ENCODE measurements at places on chromosomes 16 and 17. TPM values are rescaled to one million over a fixed set of nuclear protein-coding genes. Genes with fewer than 3 reads are reported as not detected.

DNA sequence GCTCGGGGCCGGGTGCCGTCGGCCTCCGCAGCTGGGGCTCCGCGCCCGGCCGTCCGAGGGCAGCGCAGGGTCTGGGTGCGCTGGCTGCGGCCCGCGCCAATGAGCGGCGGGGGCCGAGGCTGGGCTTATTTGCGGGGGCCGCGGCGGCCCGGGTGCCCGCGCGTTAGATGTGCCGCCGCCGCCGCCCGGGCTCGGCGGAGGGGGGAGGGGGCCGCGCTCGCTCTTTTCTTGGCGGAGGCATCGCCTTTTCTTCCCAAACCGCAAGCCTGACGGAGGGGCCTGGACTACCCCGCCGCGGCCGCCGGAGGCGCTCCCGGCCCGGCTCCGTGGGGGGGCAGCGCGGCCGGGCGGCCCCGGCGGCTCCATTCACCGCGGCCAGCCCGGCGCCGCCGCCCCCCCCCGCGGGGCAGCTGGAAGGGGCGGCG lies at the start of gene NOTUM:
TSS of gene NOTUM (minus strand) at position 101 of the 425 bp plus-strand sequence. CDS start 278 bp downstream, outside the sequence.
- DNase-seq = no peak

DNA sequence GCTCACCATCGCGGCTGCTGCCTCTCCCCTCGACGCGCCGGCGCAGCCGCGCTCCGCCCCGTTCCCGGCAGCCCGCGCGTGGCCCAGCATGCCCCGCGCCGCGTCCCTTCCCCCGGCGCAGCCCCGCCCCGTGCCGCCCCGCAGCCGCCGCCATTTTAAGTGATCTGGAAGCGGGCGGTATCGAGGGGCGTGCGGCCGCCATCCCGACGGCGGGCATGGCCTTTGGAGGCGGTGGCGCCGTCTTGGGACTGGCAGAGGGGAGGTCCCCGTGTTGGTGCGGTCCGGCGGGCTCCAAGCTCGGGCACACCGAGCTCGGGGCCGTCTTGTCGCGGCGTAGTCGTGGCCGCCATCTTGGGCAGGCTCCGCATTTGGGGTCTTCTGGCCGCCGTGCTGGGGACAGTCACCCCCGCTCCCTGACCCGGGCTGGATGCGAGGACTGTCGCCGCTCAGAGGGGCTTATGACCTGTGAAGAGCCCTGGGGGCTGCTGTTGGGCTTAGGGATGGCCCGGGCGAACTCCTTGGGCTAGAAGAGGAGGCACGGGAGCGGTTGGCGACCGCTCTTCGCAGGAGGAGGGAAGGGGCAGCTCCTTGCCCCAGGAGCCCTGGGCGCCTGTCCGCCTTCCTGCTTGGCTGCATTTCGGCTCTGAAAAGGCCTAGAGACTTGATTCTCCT lies at the start of gene ELOB:
TSS of gene ELOB (minus strand) at position 50 of the 672 bp plus-strand sequence. CDS start at position 9, 41 bp downstream.
- peak; percentile 93 for DNase-seq

- DNase-seq = no peak
Observed at GRCh38 chr17:66580956-66581391, 253.9 kb upstream of the CACNG5 start.

PDILT gene
- polyA plus RNA-seq = not detected

C16orf86 gene
- polyA plus RNA-seq = 5.1 TPM

CTF1 gene
- not detected for polyA plus RNA-seq

GRCh38 chr16:67040906-67041305 lies 12.0 kb downstream of the CBFB start:
- no peak for DNase-seq

DNA sequence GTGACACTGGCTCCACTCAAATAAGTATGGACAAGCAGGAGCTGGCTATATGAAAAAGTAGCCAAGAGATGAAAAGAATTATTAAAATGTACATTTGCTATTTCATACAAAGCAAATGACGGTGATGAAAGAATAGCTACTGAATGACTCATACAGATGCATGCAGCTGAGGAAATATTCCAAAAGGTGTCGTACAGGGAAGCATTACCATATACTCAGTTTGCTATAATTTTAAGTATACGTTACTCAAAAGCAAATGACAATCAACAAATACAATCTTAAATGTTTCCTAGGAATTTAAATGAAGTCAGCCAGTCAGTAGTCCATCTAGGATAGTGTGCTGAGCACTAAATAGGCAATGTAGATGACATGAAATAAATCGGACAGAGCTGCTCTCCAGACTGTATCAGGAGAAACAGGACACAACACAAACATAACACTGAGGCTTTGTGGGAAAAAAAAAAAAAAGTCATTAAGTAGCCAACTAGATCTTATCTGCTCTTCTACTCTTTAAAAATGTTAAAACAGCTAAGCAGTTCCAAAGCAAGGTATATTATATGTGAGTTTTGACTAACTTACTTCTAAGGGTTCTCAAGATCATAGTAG lies 65.0 kb downstream of the NCOR1 start:
- no peak for DNase-seq

DNA sequence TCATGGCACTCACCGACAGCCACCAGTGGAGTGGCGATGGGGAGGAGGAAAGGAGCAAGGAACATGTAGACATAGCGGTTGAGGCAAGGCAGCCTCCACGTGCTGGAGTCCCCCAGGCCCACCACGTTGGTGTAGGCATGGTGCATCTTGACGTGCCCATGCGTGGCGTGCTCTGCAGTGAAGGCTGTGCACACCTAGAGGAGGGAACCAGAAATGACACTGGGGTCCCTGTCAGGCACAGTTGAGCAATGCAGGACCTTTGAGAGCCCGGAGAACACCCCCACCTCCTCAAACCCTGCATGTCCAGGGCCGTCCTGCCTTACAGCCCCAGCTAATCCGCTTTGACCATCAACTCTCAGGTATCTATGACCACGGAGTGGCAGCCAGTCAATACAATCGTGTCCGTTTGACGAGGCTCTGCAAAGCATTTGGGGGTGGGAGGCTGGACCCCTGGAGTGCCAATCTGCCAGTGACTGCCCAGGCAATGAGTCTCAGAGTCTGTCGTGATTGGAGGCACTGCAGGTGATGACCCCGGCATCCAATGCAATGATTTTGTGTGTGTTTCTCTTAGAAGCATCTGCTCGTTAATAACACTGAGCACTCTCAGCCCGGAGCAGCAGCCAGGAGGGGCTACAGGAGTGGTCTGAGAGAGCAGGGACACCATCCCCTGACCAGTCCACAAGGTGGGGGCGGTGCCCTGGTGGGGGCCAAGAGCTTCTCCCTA lies 9.9 kb upstream of the FDXR start:
- DNase-seq = no peak

- DNase-seq = no peak
Observed at GRCh38 chr16:7304958-7305357, 27.7 kb upstream of the RBFOX1 start.

CCT6B gene
- 0.35 TPM for polyA plus RNA-seq

- no peak for DNase-seq
Observed at GRCh38 chr17:72916991-72917390, 175.5 kb downstream of the SLC39A11 start.

NPIPB6 gene
- 0.35 TPM for polyA plus RNA-seq

MYL11 gene
- polyA plus RNA-seq = 1.1 TPM

GRCh38 chr17:45247429-45248131 lies 14.3 kb downstream of the SPATA32 start:
- peak; percentile 92 for DNase-seq

- DNase-seq = no peak
Observed at GRCh38 chr16:55039511-55039910, 108.8 kb downstream of the IRX5 start.

GRCh38 chr17:31845291-31845690 lies 13.8 kb downstream of the COPRS start:
- DNase-seq = no peak

- peak; percentile 22 for DNase-seq
Observed at GRCh38 chr16:84616515-84616914, 1.4 kb downstream of the COTL1 start.

DNA sequence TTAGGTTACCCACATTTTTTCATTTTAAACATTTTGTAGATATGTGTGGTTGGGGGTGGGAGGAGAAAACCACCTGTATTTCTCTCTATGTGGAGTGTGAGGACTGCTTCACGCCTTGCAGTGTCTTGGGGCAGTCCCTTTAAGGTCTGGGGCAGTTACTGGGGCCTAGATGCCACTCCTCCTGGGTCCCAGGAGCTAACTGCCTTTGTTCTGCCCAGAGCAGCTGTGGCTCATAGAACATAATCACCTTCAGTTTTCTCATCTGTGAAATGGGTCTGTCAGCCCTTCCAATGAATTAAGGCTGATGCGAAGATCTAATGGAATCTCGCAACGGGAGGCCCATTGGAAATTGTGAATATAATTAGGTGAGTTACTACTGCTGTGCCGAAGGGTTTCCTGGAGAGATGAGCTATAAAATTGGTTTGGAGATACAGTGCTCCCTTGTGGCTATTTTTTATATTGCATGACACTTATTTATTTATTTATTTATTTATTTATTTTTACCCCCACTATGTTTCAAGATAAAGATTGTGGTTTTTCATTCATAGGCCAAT lies 22.9 kb downstream of the DHRS7C start:
- DNase-seq = no peak

- no peak for DNase-seq
Observed at GRCh38 chr17:3894188-3894587, 1.3 kb upstream of the CAMKK1 start.

GRCh38 chr16:27449434-27450195 lies 47.6 kb downstream of the IL21R start:
- peak; percentile 85 for DNase-seq

- DNase-seq = no peak
Observed at GRCh38 chr17:47949946-47950345, 7.7 kb downstream of the PRR15L start.

SNAI3 gene
- polyA plus RNA-seq = 3.3 TPM

ATP2A3 gene
- polyA plus RNA-seq = 47.7 TPM

DNA sequence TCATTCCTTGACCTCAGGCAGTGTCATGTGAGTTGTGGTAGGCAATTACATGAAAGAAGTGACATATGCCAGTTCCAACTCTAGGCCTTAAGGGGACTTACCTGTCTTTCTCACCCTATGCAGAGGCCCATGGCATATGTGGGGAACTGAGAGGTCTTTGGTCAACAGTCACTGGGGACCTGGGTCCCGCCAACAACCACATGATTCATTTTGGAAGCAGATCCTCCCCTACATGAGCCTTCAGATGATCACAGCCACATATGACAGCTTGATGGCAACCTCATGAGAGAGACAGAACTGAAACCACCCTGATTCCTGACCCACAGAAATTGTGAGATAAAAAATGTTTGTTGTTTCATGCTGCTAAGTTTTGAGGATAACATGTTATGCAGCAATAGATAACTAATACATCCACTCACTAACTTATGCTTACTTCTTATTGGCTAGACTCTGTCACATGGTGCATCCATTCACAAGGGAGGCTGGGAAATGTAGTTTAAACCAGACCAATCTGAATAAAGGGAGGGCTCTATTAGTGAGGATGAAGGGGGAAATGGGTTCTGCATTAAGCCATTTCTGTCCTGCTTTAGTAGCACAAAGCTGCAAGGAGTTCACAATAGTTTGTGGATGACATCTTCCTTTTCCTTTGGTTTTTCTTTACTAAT lies 298.2 kb downstream of the HAPSTR1 start:
- no peak for DNase-seq

DNA sequence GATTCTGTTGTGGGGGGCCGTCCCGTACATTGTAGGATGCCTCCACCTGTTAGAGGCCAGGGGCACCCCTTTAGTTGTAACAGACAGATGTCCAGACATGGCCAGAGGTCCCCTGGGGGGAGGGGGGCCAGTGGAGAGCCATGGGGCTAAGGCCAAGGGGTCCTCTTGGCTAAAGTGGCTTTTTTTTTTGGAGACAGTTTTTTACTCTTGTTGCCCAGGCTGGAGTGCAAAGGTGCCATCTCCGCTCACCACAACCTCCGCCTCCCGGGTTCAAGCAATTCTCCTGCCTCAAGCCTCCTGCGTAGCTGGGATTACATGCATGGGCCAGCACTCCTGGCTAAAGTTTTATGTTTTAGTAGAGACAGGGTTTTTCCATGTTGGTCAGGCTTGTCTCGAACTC lies 229.0 kb downstream of the CPPED1 start:
- DNase-seq = no peak

ADAD2 gene
- polyA plus RNA-seq = 0.12 TPM

- DNase-seq = no peak
Observed at GRCh38 chr16:67395458-67396158, 2.3 kb upstream of the TPPP3 start.

TP53TG3D gene
- polyA plus RNA-seq = 1.9 TPM

- DNase-seq = no peak
Observed at GRCh38 chr17:32117399-32117798, 24.9 kb upstream of the RHOT1 start.

UBTF gene
- polyA plus RNA-seq = 73.3 TPM

CHST6 gene
- not detected for polyA plus RNA-seq

- DNase-seq = no peak
Observed at GRCh38 chr17:7816926-7817642, 16.9 kb upstream of the KDM6B start.

KRT28 gene
- not detected for polyA plus RNA-seq

GRCh38 chr16:9481747-9482730 lies 390.6 kb downstream of the HAPSTR1 start:
- DNase-seq = no peak

- peak; percentile 97 for DNase-seq
Observed at GRCh38 chr17:50094753-50095619, at the start of gene PDK2. Gene PDK2 (plus strand): TSS chr17:50095351. CDS start chr17:50095436, 85 bp downstream.

PPP1R1B gene
- polyA plus RNA-seq = not detected

KLHL10 gene
- polyA plus RNA-seq = not detected

IRX5 gene
- polyA plus RNA-seq = not detected

PPY gene
- not detected for polyA plus RNA-seq

- no peak for DNase-seq
Observed at GRCh38 chr17:37708008-37708615, 36.7 kb downstream of the HNF1B start.

DNA sequence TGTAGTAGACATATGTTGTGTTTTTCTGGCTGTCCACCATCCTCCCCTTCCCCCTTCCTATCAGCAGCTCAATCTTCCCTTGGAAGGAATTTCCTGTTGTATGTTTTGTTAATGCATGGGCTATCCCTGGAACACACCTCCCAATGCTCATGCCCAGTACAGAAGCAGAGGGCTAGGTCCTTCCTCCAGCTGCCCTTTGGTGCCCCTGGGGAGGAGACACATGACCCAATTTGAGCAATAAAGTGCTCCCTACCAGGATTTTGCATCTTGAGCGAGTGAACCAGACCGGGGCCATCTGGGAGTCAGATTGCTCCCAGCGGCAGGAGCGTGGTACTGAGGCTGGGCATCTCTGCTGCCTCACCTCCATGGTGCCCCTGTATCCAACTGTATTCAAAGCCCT lies 141.5 kb upstream of the MED13 start:
- no peak for DNase-seq

HOXB7 gene
- 0.40 TPM for polyA plus RNA-seq

DNA sequence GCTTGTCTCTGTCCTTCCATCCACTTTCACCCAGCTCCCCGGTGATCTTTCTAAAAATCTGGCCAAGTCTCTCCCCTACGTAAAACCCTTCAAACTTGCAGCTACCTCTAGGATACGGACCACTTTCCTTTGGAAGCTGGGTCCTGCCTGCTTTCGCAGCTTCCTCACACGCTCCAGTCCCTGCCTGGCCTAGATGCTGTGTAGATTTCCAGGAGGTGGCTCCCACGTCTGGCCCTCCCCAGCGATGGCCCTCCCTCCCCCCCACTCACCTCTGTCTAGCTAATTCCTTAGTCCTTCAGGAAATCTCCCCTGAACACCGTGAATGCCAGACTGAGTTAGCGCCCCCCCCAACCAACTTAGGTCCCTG lies 579 bp upstream of the LRRC59 start:
- DNase-seq = no peak

SULT1A2 gene
- polyA plus RNA-seq = not detected
